Naive thymus-derived CD8-positive, alpha-beta T cell (primary cell): ENCODE measurements at places on chromosomes 7 and 10. TPM values are rescaled to one million over a fixed set of nuclear protein-coding genes. Genes with fewer than 3 reads are reported as not detected.

- H3K27me3 ChIP-seq, result no peaks in the 10 kb centered on the region
- no peak overlapping the region for H3K27ac ChIP-seq
- no peaks in the 10 kb centered on the region for H3K4me1 ChIP-seq
- no peaks in the 10 kb centered on the region for H3K36me3 ChIP-seq
- no peak for DNase-seq
Measured at GRCh38 chr7:118747473-118747872, 523.0 kb downstream of the ANKRD7 start.

- peaks cover 34% of the 10 kb centered on the region for H3K36me3 ChIP-seq
- H3K4me3 ChIP-seq, result no peak overlapping the region
- peak overlapping the region; percentile 70 for H3K27ac ChIP-seq
- DNase-seq, result no peak
- peaks cover 8% of the 10 kb centered on the region for H3K4me1 ChIP-seq
- H3K27me3 ChIP-seq, result no peaks in the 10 kb centered on the region
Measured at GRCh38 chr7:133009426-133010252, 72.3 kb downstream of the CHCHD3 start.

DNA sequence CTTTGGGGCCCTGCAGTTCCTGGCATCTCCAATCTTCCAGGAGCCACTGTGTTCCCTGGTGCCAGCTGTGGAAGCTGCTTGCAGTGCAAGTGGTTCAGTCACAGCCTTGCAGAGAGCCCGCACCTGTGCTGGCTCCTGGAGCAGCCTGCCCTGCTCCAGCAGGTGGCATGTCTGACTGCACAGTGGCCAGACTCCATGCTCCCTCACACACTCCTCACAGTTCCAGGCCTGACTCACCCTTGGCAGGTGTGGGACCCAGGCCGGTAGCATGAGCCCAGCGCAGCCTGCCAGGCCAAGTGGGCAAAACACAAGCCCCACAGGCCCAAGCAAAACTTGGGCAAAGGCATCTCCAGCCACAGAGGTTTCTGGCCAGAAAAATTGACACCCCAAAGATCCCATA lies 33.6 kb upstream of the RELN start:
- H3K4me1 ChIP-seq, result no peaks in the 10 kb centered on the region
- no peak overlapping the region for H3K4me3 ChIP-seq
- DNase-seq, result no peak
- no peaks in the 10 kb centered on the region for H3K36me3 ChIP-seq
- H3K27me3 ChIP-seq, result peaks cover 4% of the 10 kb centered on the region

GRCh38 chr10:62959553-62959952 lies 143.4 kb upstream of the EGR2 start:
- H3K27me3 ChIP-seq, result peaks cover 15% of the 10 kb centered on the region
- H3K4me3 ChIP-seq, result no peak overlapping the region

GRCh38 chr7:102875700-102876295 lies 37.0 kb upstream of the LRRC17 start:
- no peak overlapping the region for H3K4me3 ChIP-seq
- DNase-seq, result no peak
- H3K27ac ChIP-seq, result no peak overlapping the region

- no peak overlapping the region for H3K4me3 ChIP-seq
- no peak for DNase-seq
- H3K27me3 ChIP-seq, result no peaks in the 10 kb centered on the region
- H3K36me3 ChIP-seq, result no peaks in the 10 kb centered on the region
Measured at GRCh38 chr7:77542895-77543294, 5.8 kb downstream of the PTPN12 start.

DNA sequence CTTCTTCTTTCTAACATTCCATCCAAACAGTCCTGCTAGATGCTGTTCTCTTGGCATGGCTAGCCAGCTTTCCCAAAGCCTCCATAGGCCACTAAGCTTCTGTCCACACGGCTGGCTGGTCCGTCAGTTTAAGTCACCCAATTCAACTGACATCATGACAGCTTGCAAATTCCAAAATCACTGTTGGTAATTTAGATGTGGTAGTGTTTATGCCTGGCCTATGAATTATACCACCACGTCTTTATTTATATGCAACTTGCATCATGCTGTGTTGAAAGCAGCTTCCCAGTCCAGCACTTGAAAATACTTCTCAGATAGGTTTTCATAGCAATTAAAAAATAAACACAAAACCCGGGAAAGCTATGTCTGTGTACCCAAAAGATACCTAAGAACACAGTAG lies 2.2 kb upstream of the VIM start:
- H3K36me3 ChIP-seq, result peaks cover 5% of the 10 kb centered on the region
- no peak overlapping the region for H3K4me3 ChIP-seq
- no peaks in the 10 kb centered on the region for H3K27me3 ChIP-seq
- DNase-seq, result no peak
- no peak overlapping the region for H3K27ac ChIP-seq
- H3K4me1 ChIP-seq, result peaks cover 35% of the 10 kb centered on the region

DNA sequence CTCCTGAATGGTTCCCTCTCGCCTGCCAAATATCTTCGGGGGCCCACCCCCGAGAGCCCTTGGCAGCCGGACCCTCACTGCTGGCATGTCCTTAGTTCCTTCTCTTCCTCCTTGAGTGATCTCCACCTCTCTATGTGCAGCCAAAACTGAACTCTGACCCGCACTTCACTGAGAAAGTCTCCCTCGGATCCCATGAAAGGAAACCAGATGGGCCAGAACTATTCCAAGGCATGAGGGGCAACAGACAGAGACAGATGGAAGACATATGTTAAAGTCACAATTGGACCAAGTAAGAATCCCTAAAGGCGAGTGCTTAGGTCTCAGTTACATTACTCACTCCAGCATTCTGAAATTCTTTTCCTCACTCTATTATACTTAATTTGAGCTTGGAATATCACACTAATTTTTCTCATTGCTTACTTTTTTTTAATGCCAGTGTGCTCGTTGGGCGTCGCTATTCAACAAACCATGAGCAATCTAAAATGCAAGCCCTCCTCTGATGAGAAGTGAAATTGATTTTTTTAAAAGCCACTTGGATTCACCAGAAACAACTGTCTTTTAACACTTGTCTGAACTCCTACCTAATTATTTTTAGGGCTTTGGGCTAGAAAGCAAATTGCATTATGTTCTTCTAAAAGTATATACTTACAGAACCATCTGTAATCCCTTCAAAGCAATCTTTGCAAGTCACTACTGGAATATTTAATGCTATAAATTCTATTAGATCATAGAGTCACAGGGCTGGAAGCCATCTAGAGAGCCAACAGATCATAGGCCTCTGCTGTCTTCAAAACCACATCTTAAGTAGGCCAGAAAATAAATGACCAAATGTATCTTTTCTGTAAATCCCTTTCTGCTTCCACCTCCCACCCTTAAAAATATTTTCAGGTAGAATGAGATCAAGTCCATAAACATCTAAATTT lies 43.3 kb upstream of the EZH2 start:
- no peak overlapping the region for H3K27ac ChIP-seq
- no peak for DNase-seq
- H3K27me3 ChIP-seq, result no peaks in the 10 kb centered on the region
- peaks cover 21% of the 10 kb centered on the region for H3K4me1 ChIP-seq
- no peak overlapping the region for H3K4me3 ChIP-seq

GRCh38 chr10:69703766-69704630 lies 74.0 kb downstream of the FAM241B start:
- DNase-seq, result no peak
- no peaks in the 10 kb centered on the region for H3K4me1 ChIP-seq
- no peak overlapping the region for H3K27ac ChIP-seq

DNA sequence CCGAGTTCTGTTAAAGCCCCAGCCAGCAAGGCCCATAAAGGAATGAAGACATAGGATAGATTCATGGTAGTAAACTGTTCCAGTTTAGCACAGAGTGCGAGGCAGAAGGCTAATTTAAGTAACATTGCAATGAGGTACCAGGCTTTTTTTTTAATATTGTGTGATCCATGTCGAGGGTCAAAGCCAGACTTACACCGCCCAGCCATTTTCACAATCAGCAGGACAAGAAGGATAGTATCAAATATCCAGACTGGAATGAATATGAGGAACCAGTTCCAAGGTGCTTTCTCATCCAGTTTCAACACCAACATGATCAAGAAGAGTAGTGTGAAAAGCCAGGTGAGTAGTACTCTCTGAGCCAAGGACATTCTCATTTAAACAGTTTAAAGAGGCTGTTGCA lies 4.2 kb downstream of the TMEM60 start:
- H3K4me1 ChIP-seq, result peaks cover 12% of the 10 kb centered on the region
- peaks cover 4% of the 10 kb centered on the region for H3K36me3 ChIP-seq
- H3K27ac ChIP-seq, result no peak overlapping the region
- no peak for DNase-seq
- no peak overlapping the region for H3K4me3 ChIP-seq
- H3K27me3 ChIP-seq, result no peaks in the 10 kb centered on the region

DNA sequence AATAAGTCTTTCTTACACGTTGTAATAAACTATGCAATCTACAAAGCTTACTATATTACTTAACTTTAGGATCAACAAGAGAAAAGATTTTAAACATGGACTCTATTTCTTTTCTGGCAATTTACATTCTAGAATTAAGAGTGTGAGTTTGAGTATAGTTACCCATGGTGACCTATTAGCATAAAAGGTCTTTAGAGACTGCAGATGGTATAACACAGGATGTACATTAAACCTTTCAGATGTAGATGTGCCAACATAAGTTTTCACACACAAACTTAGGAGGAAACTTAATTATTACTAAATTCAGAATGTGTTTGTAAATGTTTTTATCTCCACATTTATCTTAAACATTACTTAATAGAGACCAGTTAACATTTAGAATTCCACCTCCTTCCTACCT lies 54.1 kb downstream of the KCND2 start:
- no peaks in the 10 kb centered on the region for H3K4me1 ChIP-seq
- H3K36me3 ChIP-seq, result no peaks in the 10 kb centered on the region
- no peaks in the 10 kb centered on the region for H3K27me3 ChIP-seq
- no peak for DNase-seq
- no peak overlapping the region for H3K27ac ChIP-seq

GRCh38 chr7:117219485-117219884 lies 103.4 kb downstream of the WNT2 start:
- H3K27ac ChIP-seq, result no peak overlapping the region
- H3K4me3 ChIP-seq, result no peak overlapping the region
- DNase-seq, result no peak
- no peaks in the 10 kb centered on the region for H3K27me3 ChIP-seq
- peaks cover 4% of the 10 kb centered on the region for H3K36me3 ChIP-seq

DNA sequence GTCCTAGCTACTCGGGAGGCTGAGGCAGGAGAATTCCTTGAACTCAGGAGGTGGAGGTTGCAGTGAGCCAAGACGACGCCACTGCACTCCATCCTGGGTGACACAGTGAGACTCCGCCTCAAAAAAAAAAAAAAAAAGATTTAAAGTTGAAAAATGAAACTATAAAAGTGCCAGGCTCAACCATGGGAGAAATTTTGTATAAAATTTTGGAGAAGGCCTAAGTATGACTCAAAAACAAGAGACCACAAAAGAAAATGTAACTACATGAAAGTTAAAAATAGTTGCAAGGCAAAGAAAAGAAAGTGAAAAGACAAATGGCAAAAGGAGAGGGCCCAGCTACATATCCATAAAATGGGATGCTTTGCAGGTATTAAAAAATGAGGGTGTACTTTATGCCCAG lies 104.1 kb downstream of the ARHGAP22 start:
- no peak overlapping the region for H3K4me3 ChIP-seq
- peaks cover 11% of the 10 kb centered on the region for H3K27me3 ChIP-seq
- H3K36me3 ChIP-seq, result no peaks in the 10 kb centered on the region
- no peak for DNase-seq
- H3K4me1 ChIP-seq, result no peaks in the 10 kb centered on the region

DNA sequence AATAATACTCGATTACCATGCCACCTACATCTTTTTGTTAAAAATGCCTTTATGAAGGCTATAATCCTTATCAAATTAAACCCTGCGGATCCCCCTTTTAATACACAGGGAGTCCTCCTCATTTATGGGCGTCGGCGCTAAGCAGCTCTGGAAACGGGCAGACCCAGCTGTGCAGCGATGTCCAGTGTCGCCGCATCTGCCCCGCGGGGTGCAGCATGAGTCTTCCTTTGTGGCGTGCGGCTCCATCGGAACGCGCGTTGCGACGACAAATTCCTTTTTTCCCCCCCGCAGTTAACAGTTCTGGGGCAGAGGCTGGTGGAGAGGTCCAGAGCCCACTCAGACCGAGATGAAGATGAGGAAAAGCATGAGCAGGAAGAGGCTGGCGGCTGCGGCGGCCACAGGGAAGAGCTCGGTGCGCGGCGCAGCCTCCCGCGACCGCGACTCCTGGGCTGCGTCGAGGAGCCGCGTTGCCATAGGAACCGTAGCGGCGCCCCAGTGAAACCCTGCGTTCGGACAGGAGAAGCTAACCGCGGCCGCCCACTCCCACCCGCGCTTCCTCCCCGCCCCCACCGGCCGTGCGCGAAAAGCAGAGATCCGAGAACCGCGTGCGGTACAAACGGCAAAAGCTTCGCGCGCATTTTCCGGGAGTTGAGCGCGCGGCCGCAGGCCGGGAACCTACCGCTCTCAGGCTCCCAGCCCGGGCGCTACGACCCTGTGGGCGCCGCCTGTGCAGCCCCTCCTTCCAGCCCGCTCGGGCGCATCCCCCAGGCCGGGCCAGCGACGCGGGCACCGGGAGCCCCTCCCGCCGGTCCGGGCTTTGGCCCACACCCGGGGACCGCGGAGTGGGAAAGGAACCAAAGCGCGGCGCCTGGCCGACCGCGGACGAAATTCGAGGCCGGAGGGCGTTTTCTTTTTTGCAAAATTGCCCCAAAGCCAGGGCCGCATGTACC lies 130.6 kb downstream of the SPAG6 start:
- peak overlapping the region; percentile 90 for H3K4me3 ChIP-seq
- peak; percentile 8 for DNase-seq
- H3K27ac ChIP-seq, result no peak overlapping the region
- no peaks in the 10 kb centered on the region for H3K36me3 ChIP-seq
- peaks cover 88% of the 10 kb centered on the region for H3K27me3 ChIP-seq

- no peaks in the 10 kb centered on the region for H3K4me1 ChIP-seq
- H3K27ac ChIP-seq, result no peak overlapping the region
- no peak overlapping the region for H3K4me3 ChIP-seq
- peaks cover 11% of the 10 kb centered on the region for H3K27me3 ChIP-seq
- H3K36me3 ChIP-seq, result no peaks in the 10 kb centered on the region
Measured at GRCh38 chr7:110420788-110421187, 670.1 kb upstream of the LRRN3 start.

- no peaks in the 10 kb centered on the region for H3K27me3 ChIP-seq
- H3K27ac ChIP-seq, result no peak overlapping the region
- H3K36me3 ChIP-seq, result no peaks in the 10 kb centered on the region
Measured at GRCh38 chr7:19400758-19401254, 255.6 kb upstream of the FERD3L start.

DNA sequence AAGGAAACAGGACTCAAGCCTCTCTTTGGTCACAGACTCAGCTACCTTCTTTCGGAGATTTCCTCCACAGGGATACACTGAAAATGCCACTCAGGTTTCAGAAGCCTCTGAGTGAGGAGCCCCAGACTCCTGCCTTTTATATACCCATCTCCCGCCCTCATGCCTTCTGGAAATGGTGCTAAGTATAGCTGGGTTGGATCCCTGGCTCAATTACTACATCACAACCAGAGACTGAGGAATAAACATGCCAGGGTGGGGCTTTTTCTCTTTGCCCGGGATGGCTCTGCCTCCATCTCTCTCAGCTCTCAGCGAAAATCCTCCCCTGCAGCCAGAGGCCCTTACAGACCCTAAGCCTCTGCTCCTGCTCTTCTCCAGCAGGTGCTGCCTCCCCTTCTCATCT lies 299.5 kb downstream of the KCNMA1 start:
- H3K27ac ChIP-seq, result no peak overlapping the region
- H3K4me1 ChIP-seq, result peaks cover 3% of the 10 kb centered on the region
- H3K36me3 ChIP-seq, result peaks cover 16% of the 10 kb centered on the region
- H3K4me3 ChIP-seq, result no peak overlapping the region
- DNase-seq, result no peak

The WDR37 gene
- total RNA-seq, result 49.4 TPM

The UBN2 gene
- total RNA-seq, result 29.3 TPM

The PNLIPRP1 gene
- not detected for total RNA-seq

The AKR1C2 gene
- not detected for total RNA-seq

The SLC18A3 gene
- total RNA-seq, result not detected

The PAX4 gene
- not detected for total RNA-seq

The C10orf143 gene
- 17.5 TPM for total RNA-seq
